Stimulated activated CD4-positive, alpha-beta T cell treated with anti-CD3 and anti-CD28 coated beads, Interleukin-15, amount 100 ng/mL, for 1 hour (primary cell): ENCODE measurements at places on chromosomes 3 and 15.

- no peak for DNase-seq
Observed at GRCh38 chr3:106715286-106715685, 662.0 kb upstream of the CCDC54 start.

DNA sequence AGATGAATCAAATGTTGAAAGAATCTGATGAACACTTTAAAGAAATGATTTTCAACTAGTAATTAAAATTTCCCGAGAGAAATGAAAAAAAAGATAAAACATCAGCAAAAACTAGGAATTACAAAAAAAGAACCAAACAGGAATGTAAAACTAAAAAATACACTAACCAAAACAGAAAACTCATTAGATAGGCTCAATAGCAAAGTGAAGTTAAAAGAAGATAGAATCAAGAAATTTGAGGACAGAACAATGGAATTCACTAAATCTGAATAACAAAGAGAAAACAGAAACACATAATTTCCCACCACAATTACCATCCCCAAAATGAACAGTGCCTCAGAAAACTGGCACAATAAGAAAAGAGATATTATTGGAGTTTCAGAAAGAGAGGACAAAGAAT lies 290.1 kb upstream of the CNTN4 start:
- no peak for DNase-seq

DNA sequence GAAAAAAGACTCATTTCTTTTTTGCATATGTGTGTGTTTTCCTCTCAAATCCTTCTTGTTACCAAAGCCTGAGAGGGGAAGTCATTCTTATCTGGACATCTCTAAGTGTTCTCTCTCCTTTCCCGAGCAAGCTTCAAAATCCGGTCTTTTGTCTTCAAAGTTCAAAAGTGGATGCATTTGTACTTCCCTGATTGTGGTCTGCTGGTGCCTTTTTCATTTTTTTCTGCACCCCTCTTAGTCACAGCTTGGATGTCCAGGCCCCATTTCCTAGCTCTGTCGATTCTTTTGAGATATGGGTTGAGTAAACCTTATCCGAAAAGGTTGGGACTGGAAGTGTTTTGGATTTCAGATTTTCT lies 34.8 kb downstream of the EHD4 start:
- DNase-seq = no peak

DNA sequence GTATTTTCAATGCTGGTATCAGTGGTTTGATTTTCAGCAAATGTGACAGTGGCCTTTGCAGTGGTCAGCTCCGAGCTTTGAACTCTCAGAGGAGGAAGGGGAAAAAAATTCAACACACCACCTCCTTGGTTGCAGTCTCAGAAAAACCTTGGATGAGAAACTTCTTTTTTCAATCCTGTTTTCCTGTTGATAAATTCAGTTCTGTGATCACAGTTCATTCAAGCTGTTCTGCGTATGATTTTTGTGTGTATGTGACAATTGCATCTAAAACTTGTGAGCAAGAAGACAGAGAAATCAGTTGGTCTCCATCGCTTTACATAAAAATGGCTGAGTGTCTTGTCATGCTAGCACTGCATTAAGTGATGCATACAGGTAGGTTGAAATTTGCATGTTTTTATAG lies 19.2 kb downstream of the ZBTB38 start:
- DNase-seq = no peak

- DNase-seq = no peak
Observed at GRCh38 chr3:120177151-120177550, 82.9 kb upstream of the GSK3B start.
